ENCODE measurements at places on chromosomes 5 and 9.
A peak's percentile ranks its signal among the peaks of the same experiment; 100 is the strongest.

DNA sequence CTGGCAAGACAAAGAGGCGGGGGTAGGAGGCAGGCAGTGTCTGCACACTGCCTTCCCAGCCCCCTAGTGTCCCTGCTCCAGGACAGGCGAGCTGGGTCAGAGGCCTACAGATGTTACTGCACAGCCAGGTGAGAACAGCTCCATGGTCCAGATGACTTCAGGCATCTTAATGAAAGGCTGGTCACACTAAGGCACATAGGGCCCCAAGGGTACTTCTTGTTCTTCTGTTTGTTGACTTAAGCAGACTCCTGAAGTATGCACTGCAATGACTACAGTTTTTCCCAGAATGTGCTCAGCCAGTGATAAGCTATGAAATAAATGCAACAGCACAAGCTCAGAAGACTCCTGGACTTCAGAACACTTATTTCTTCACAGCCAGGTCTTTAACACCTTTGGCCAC is 27.4 kb downstream of the ATPSCKMT start:
- DNase-seq = no peak

DNA sequence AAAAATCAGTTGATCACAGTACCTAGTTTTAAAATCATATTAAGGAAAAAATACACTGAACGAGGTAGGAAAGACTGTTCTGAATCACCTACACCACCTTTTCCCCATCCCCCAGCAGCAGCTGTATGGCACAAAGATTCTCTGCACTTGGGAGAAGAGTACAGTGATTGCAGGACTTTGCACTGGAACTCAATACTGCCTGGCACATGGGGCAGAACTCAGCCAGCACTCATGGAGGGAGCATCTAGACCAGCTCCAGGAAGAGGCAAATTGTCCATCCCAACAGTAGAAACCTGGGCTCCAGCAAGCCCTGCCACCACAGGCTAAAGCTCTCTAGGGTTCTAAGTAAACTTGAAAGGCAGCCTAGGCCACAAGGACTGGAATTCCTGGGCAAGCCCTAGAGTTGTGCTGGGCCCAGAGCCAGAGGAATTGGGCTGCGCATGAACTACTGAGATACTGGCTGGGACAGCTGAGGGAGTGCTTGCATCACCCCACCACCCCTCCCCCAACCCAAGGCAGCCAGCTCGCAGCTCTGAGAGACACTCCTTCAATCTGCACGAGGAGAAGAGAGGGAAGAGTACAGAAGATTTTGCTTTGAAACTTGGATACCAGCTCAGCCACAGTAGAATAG is 654.4 kb upstream of the CDH6 start:
- DNase-seq = no peak

- DNase-seq = no peak
Measured at GRCh38 chr9:99513441-99514112, 291.5 kb downstream of the SEC61B start.

GRCh38 chr5:138369706-138370105 is 17.2 kb downstream of the KDM3B start:
- no peak for DNase-seq

DNA sequence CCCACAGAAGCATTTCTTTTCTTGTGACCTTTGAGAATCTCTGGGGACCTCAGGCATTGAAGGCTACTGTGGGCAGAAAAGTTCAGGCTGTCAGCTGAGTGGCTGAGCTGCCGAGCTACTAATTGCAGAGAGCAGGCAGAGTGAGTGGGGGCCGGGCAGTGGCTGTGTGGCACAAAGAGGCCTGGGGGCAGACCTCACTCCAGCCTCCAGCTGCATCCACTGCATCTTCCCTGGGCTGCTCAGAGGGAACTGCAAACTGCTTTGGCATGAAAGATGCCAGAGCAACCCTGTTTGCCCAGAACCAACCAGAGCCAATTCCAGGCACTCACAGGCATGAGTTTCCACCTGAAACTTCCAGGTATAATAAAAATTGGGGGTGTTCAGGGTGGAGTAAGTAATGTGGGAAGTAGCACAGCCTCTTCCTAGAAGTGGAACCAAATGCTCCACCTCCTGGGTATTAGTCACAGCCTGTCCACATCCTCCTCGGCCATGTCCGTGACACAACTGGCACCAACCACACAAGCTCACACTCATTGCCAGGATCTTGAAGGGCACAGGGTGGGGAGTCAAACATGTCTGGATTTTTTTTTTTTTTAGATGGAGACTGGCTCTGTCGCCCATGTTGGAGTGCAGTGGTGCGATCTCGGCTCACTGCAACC is 548.9 kb downstream of the BNC2 start:
- no peak for DNase-seq

- peak; percentile 99 for DNase-seq
Measured at GRCh38 chr5:1315709-1316587, 21.1 kb upstream of the TERT start.

GRCh38 chr9:94980947-94981722 is 254.6 kb downstream of the AOPEP start:
- no peak for DNase-seq

DNA sequence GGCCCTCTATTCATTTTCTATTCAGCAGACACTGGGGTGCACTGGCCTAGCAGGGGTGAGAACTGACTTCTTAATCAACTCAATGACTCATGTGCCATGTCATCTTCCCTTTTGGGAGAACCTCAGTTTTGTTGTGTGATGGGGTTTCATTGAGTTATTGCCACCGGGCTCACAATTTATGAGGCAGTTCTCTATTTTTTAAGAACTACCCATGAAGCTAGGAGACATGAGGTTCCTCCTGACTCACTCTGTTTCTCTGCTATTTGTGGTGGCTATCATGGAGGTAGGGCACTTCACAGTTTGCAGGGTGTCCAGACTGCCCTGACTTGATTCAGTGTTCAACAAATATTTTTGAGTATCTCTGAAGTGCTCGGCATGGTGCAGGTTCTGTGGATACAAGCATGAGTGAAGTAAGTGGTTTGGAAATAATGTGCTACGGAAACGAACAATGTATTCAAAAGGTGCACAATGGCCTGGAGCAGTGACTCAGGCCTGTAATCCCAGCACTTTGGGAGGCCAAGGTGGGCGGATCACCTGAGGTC is 39.3 kb downstream of the SPARC start:
- DNase-seq = no peak

DNA sequence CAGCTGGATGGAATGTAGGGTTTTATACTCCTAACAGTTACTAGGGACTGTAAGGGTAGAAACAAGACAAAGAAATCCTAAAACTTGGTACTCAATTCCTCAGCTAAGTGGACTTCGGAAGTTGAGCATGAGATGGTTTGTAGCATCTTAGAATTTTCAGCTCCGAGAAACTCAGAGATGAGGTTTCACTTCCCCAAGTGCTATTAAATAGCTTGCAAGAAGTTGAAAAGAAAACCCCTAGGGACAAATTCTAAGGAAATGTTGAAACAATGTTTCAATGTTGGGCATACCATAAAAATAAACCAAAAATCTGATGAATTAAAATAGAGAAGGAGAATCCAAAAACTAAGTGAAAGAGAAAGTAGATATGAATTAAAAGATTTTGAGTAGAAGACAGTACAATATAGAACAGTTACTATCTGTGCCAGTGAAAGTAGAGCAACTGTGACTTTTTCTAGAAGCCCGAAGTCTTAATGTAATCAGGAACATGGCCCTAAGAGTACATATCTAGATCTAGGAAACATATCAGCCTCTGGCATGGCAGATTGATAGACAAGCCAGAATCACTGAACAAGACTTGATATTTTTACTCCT is 308.6 kb upstream of the RGMB start:
- DNase-seq = no peak

- DNase-seq = no peak
Measured at GRCh38 chr5:14465116-14465515, 116.5 kb upstream of the OTULINL start.

- DNase-seq = no peak
Measured at GRCh38 chr9:63859475-63860215, 1425.4 kb downstream of the FOXD4L5 start.

- no peak for DNase-seq
Measured at GRCh38 chr5:41918105-41918504, 7.0 kb upstream of the FBXO4 start.

DNA sequence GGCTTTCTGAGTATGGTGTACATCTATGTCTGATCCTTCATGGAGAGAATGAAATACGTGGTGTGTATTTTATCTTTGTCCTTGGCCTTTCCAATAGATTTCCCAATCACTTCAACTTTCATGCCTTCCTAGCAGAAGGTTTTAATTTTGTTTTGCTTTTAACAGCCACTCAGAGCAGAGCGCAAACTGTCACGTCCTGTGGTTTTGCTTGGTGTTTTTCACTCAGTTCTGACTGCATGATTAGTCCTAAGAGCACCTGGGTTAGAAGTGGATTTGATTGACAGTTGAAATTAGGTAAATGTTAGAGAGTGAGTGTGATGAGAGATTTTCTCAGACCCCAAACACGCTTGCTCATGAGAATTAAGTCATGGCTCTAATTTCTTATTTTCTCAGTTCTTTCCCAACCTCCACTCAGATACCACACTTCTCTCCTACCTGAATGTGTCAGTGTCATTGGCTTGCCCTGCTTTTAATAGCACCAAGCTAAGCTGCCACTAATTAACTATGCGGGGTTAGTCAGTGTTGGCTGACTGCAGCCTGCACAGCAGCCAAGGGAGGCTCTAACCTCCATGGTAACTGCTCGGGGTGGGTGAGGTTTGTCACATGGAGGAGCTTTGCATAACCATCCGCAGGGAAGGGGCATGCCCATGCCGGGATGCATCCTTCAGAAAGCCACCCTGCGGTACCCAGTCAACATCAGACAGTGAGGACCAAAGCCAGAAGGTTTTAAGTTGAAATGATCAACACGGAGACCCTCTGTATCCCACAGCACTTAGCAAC is 173.4 kb downstream of the NR3C1 start:
- DNase-seq = peak; percentile 90

GRCh38 chr9:120289990-120290975 is 289.7 kb downstream of the CDK5RAP2 start:
- DNase-seq = no peak

DNA sequence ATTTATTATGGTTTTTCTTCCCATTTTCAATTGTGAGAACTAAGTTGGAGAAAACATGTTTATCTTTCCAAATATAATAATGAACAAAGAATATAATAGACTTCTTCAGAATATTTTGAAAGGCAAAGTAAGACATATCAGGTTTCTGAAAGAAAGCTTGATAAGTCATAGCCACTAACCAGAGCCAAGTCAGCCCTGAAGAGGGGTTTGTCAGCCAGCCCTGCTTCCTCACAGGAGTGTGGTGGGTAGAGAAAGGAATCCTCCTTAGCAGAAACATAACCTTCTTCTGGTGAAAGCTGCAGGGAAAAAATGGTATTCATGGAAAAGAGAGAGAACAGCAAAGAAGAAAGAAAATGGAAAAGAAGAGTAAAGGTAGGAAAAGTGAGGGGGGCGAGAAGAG is 93.4 kb downstream of the MPDZ start:
- DNase-seq = no peak

- no peak for DNase-seq
Measured at GRCh38 chr9:130467316-130467715, 22.6 kb downstream of the ASS1 start.

- no peak for DNase-seq
Measured at GRCh38 chr9:134399435-134400056, 73.3 kb downstream of the RXRA start.

DNA sequence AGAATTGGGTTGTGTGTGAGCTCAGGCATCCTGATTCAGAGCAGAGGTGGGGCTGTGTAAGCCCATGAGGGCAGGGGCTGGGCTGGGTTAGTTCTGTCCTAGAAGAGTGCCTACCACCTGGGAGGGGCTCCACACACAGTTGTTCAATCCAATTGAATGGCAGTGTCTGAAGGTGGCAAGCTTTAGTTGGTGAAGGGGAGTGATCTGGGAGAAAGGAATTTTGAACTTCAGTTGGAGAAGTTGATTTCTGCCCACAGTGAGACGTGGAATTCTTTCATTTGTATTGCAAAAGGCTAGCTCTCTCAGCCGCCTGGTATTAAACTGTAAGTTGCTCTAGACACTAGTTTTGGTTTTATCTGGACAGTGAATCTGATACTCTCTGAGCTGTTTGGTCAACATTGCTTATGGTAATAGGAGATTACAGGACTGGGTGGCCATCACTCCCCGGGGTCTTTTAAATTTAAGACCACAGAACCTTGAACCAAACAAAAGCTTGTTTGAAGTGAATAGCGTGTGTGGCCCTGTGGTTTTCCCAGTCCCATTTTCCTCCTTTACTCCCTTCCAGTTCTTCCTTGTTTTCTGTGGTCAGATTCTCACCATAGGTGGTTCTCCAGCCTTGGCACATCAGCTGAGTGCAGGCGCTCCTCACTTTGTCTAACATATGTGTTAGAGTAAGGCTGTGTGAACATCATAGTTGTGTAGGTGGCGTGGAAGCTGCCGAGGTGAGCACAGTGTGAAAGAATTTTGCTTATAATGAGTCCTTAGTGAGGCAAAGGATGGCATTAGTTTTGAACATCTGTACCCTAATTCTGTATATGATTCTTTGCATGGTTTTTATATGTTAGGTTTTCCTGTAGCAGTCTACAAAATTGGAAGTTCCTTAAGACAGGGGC is 78.0 kb downstream of the ARHGAP26 start:
- no peak for DNase-seq
